Activated CD4-positive, alpha-beta T cell treated with anti-CD3 and anti-CD28 coated beads, Interleukin-2, amount 50 U/mL, for 48 hours (primary cell): ENCODE measurements at places on chromosomes 4 and X.

- DNase-seq, result peak; percentile 65
Measured at GRCh38 chr4:1309261-1310010, 19.7 kb downstream of the MAEA start.

- no peak for DNase-seq
Measured at GRCh38 chrX:39734174-39734776, 363.5 kb downstream of the BCOR start.

- peak; percentile 21 for DNase-seq
Measured at GRCh38 chr4:164779811-164780216, 25.9 kb downstream of the SMIM31 start.

GRCh38 chrX:69431420-69431819, 72.7 kb upstream of the NALF2 start:
- DNase-seq, result no peak

DNA sequence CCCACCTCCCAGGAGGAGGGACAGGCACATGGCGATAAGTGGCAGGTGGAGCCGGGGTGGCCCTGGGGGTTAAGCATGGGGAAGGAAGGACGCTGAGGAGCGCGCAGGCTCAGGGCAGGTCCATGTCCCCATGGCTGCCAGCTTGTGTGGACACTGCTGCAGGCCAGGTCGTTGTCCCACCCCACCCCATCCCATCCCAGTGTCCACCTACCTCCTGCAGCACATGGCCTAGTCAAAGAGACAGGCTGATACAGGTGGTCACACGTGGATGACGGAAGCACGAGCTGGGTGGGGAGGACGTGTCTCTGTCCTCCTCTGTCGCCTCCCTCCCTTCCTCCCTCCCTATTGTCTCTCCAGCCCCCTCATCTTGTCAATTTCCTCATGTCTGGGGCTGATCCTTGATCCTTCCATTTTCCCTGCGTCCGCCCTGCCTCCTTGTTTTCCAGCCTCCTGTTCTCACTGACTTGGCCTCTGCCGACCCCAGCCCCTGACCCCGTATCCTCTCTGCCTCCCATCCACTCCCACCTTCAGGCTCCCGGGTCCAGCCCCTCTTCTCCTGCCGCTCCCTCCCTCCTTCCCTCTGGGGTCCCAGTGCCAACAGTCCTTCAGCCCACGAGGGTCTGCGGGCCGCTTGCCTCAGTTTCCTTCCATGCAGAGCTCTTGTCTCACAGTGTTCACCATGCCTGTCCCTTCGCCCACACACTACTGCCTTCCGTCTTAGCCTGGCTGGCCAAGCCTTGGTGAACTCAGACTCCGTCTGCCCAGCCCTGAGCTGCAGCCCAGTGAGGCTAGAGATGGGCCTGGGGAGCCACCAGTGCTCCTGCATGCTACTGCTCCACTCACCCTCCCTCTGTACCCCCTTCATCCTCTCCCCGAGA, 15.5 kb upstream of the ADD1 start:
- no peak for DNase-seq

GRCh38 chrX:5898463-5898862, 330.2 kb downstream of the NLGN4X start:
- DNase-seq, result no peak

DNA sequence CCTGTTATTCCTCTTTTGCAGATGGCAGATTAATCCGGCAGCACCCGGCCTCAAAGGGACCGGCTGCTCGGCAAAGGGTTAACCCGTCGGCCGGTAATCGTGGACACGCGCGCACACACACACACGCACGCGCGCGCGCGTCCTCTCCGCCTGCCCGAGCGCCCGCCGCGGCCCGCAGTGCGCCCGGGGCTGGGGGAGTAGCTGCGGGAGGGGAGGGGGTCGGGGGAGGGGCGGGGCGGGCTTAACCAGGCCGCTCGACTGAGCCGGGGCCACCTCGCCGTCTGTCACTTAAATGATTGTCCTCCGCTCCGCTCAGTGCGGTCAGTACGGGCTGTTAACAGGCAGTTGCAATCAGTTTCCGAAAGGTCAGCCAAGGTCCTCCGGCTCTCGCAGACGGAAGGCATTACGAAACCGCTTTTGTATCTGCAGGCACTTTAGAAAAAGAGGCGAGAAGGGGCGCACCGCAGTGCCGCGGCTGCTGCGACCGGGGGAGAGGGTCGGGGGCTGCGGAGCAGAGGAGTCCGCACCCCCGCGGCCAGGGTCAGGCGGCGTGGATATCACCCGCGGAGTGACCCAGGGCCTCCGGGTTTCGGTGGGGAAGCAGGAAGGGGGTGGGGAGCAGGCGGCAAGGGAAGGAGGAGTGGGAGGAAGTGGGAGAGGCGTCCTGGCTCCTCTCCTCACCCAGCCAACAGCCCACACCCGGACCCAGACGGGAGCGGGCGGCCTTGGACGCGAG, 57.3 kb upstream of the BCOR start:
- peak; percentile 23 for DNase-seq

- DNase-seq, result no peak
Measured at GRCh38 chrX:134821370-134821769, 163.1 kb upstream of the PLAC1 start.

GRCh38 chr4:86855572-86855971, 6.4 kb upstream of the SLC10A6 start:
- DNase-seq, result no peak

DNA sequence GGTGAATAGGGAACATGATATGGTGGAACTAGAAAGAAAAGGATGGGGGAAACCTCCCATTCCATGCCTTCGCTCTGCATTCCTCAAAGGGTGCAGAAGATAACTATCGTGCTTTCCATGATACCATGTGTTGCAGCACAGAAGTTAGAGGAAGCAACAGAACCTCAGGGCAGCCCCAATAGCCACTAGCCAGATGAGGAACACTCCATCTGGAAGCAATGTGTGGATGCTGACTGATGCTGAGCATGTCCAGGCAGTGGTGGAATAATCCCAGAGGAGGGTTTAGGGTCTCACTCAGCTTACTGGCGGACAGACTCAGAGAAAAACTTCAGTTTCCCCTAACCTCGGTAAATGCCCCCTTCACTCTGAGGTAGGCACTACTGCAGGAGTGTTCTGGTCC, 7.5 kb downstream of the SMIM10 start:
- no peak for DNase-seq

GRCh38 chr4:4394644-4395043, 7.7 kb downstream of the NSG1 start:
- no peak for DNase-seq

- DNase-seq, result no peak
Measured at GRCh38 chrX:150542846-150543229, 25.6 kb upstream of the MTM1 start.

DNA sequence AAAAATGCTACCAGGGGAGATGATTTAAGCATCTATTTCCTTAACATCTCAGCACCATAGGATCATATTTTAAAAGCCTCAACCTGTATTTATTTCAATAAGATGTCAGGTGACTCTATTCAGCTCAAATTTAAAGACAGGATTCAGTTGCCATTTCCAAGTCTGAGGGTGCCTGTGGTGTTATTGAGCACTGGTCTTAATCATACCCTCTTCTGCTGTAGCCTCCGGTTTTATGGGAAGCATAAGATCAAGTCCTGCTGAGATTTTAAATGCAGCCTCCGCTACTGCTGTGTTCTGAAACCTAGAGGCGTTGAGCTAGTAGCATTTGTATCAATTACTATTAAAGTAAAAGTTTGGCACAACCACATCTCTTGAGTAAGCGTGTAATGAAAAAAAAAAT, 185.7 kb upstream of the NWD2 start:
- DNase-seq, result no peak

- no peak for DNase-seq
Measured at GRCh38 chr4:115152081-115152480, 38.7 kb upstream of the NDST4 start.

- DNase-seq, result no peak
Measured at GRCh38 chr4:146834263-146835034, 111.2 kb downstream of the TTC29 start.

GRCh38 chr4:99634742-99635360, 22.8 kb downstream of the C4orf54 start:
- no peak for DNase-seq

- no peak for DNase-seq
Measured at GRCh38 chr4:186953599-186954260, 230.1 kb upstream of the FAT1 start.

GRCh38 chr4:7831330-7831729, 108.3 kb downstream of the AFAP1 start:
- DNase-seq, result peak; percentile 42

- no peak for DNase-seq
Measured at GRCh38 chr4:154044108-154044531, 255.2 kb upstream of the SFRP2 start.

DNA sequence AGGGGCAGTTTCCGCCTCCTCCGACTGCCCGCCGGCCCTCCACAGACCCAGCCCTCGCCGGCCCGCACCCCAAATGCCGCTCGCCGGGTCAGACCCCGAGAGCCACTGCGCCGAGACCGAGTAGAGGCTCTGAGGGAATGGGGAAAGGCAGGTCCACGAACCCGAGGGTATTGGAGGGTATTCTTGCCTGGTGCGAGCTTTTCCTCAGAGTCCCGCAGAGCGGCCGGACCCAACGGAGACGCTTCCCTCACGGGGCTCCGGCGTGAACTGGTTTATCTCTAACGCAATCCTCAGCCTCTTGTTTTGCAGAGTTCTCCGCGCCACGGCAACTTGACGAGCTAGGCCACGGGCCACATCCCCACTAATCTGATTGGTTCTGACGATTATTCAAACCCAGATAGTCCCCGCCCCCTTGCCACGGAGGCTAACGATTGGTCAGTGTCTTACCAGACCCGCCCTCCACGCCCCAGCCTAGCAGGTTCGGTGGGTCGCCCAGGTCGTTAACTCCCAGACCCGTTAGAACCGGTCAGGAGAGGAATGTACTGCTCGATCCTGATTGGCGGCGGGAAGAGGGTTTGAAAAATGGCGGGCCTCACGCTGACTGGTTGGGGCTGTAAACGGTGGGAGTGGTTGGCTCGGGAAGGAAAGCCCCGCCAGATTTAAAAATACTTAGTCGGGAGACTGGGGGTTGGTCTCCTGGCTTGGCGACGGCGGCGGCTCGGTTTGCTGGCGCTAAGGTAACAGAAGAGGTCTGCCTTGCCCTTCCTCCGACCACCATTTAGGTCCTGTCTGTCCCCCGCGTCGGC, at the start of gene HMGB2:
Gene HMGB2, minus strand, starts transcription at position 274 of the 806 bp plus-strand sequence. CDS start 709 bp downstream, outside the sequence.
- DNase-seq, result peak; percentile 100

DNA sequence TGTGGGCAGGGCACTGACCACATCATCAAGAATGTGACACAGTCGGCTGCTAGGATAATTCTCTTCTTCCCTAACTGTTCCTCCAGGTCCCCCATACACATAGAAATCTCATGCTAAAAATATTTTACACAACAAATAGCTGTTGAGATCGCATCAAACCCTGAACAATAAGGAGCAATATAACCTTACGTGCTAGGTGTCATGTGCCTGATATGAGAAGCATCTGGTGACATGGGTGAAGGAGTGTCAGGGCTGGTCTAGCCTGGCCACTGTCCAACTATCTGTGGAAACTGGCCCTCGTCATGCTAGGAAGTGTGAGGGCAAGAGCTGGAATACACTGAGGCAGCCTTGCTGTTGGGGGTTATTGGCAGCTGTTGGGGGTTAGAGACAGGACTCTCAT, 167.3 kb upstream of the PGRMC2 start:
- DNase-seq, result no peak

DNA sequence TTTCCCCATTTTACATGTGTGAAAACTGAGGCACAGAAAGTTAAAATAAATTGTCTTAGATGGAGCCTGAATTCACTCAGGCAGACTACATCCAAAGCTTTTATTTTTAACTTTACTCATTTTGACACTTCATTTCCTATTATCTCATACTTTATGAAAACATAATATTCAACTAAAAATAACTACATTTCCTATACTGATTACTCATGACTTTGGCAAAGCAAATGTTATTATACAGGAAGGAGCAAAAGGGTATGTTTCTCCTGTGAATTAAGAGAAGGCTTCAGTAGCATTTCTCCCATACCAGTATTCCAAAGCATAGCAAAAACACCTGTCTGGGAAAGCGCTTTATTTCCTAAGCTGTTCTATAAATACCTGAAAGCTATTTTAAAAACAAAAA, 178.6 kb downstream of the ADAMTS3 start:
- no peak for DNase-seq

GRCh38 chrX:70134116-70134477, 850 bp downstream of the IGBP1 start:
- no peak for DNase-seq
